SK-N-SH (cell line): ENCODE measurements at places on chromosomes 1 and 21.

GRCh38 chr1:227901906-227902640, 45.7 kb downstream of the WNT9A start:
- peak; percentile 70 for DNase-seq

GRCh38 chr1:152143150-152143887, 15.7 kb downstream of the RPTN start:
- no peak for DNase-seq

GRCh38 chr1:41411229-41411628, 50.0 kb downstream of the FOXO6 start:
- no peak for DNase-seq

DNA sequence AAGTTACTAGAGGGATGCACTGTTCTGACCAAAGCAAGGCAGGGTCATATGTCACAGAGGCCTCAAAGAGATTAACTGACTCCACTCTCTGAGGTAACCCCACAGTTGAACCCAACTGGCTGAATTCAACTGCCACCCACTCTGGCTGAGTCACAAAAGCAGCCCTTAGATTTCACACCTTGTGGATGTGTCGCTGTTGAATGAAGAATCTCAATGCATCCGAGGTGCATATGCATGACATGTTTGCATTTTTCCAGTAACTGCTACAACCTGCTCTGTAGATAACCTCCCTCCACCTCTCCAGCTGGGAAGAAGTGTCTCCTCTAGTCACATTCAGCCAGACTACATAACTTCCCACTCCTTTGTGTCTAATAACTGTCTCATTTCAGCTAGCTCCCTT, 27.9 kb upstream of the KIF21B start:
- DNase-seq: no peak

GRCh38 chr1:185864331-185864730, 130.1 kb downstream of the HMCN1 start:
- DNase-seq: no peak

DNA sequence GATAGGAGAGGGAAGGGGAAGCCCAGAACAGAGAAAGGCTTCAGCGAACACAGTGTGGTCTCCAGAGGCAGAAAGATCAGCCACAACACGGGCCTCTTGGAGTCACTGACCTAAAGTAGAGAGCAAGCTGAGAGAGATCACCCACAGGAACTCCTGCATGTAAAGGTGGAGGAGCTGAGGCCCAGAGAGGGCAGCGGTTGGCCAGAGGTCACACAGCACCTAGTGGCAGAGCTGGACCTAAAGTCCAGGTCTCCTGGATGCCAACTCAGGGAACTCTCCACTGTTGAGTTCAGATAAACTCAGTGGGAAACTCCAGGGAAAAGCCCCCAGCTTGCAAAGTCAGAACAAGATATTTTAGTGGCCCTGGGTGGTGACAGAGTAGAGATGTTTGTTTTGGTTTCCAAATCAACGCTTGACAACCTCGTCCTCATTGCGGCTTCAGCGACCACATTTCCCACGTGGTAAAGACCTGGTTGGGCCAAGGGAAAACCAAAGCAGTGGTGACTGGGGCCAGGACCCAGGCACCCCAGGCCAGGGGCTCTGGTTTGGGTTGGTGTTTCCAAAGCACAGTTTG, 4.6 kb downstream of the IFFO2 start:
- DNase-seq: no peak

DNA sequence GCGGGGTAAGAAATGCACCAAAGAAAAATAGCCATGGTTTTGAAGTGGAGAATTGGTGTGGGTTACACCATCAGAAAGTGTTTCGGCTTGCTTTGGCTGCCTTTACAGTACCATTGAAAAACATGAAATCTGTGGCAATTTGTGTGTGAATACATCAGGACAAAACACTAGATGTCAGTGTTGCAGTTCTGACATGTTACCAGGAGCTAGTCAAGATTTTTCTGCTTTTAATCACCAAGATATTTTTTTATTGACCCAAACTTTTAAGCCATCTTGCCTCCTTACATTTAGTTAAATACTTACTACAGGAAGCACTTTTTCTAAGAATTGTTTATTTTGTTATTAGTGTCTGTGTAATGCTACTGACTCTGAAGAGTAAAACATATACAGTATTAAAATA, 14.3 kb downstream of the RRP15 start:
- DNase-seq: no peak

DNA sequence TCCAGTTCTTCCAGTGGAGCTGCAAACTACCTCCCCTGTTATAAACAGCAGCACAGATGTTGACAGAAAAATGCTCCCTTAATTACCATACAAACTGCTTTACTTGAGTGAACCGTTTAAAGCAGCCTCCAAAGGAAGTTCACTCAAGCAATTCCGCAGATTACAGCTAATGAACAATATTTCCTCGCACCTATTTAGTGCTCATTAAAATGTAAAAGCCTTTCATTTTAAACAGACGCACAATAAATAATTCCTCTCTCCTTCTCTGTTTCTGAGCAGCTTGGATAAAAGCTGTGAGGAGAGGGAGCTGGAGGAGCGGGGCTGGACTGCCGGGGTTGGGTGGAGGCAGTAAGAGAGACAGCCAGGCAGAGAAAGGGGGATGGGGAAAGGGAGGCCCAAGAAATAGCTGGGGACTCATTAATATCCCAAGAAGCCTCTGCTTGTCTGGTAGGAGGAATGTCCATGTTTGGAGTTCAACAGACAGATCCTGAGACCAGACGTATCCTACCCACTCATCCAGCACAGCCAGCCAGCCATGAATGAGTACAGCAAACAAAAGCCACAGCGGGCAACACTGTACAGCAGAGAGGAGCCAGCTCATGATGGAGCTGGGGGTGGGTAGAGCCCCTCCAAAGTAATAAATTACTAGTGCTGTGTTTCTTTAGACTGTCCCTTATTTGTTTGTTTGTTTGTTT, 227.7 kb downstream of the GPATCH2 start:
- DNase-seq: no peak

- peak; percentile 99 for DNase-seq
These were observed 85.0 kb downstream of the NKAIN1 start for GRCh38 chr1:31154632-31155215.

DNA sequence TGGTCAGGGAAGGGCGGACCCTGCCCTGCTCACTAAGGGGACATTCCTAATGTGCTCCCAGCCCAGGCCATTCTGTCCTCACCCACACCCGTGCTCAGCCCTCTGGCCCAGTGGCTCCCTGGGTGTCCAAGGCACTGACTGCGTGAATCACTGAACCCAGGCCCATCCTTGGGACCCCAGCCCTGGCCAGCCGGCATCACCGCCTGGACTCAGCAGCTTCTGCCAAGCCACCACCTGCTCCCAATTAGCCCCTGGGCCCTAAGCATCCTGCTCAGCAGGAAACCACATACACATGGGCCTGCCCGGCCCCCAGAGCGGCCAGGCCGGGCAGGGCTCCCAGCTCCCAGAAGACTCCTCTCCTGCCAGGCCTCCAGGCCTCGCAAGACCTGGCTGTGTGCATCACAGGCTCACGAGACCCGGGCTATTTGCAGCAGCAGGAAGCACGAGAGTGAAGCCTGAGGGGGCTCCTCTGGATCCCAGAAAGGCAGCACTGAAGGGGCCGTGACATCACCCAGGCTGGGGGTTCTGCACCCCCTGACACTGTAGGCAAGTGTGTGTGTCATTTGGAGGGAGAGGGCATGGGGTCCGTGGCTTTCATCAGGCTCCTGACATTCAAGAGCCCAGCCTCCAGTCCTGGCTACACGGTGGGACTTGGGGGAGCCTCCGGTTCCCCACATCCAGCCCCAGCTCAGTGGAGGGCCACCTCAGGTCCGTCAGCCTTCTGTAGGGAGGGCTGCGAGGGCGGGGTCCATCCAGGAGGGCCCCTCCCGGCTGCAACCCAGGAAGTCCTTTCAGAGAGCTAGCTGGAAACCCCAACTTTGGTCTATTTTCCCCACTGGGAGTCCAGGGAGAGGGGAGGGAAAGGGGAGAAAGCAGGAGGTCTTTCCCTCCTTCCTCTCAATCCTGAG, 1.6 kb downstream of the MFAP2 start:
- peak; percentile 96 for DNase-seq

- peak; percentile 46 for DNase-seq
These were observed 468.2 kb upstream of the VAMP3 start for GRCh38 chr1:7302873-7303272.

- peak; percentile 10 for DNase-seq
These were observed 548.2 kb downstream of the PTPRU start for GRCh38 chr1:29784276-29785136.

DNA sequence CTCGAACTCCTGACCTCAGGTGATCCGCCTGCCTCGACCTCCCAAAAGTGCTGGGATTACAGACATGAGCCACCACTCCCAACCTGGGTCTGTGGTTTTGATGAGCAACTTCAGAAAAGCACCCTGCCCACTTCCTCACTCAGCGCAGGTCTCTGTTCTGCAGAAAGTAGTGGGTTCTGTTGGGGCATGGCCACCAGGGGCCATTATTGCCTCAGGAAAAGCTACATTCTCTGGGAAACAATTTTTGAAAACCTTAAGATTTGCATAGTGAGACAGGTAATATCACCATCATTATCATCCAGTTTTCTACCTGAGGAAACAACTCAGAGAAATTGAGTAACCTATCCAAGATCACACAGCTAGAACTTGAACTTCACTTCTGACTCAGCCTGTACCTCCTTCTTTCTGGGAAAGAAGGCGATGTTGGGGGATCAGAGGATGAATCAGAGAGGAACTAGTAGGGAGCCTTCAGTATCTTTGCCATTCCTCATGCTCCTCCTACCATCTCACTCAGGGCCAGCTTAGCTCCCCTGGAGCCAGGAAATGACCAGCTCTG, 7.1 kb upstream of the NES start:
- DNase-seq: no peak
